ENCODE measurements at places on chromosomes 7 and 10. TPM values are rescaled to one million over a fixed set of nuclear protein-coding genes. Genes with fewer than 3 reads are reported as not detected.

Gene SPDYE3
- total RNA-seq: not detected

DNA sequence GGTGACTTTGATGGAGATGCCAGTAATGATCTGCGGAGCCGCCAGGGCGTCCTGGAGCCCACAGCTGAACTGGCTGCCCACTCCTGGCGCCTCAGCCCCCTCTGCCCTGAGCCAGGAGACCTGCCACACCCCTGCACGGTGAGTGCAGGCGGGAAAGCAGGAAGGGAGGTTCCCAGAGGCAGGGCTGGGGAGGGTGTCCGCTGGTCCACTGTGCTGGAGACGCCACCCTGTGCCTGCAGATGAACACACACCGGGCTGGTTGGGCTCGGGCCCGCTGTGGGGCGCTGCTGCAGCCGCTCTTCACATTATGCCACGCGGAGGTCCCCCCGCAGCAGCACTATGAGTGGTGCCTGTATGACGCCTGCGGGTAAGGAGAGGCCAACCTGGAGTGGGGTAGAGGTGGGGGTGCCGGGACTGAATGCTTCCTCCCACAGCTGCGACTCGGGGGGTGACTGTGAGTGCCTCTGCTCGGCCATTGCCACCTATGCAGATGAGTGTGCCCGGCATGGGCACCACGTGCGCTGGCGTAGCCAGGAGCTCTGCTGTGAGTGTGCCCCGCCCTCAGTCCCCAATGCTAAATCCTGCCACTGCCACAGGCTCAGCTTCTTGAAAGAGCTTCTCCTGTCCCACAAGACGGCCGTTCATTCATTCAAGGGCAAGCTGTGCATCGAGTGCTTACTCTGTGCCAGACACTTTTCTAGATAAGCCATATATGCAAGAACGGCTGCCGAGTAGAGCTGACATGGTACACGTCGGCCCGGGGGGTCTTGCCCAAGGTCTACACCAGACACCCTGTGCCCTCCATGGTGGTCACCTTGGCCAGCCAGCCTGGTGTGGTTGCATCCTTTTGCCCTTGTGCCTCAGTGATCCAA lies 14.3 kb upstream of the ZNF467 start:
- DNase-seq: no peak
- no peaks in the 10 kb centered on the region for H3K36me3 ChIP-seq
- no peak overlapping the region for H3K4me3 ChIP-seq
- H3K27me3 ChIP-seq: peaks cover 20% of the 10 kb centered on the region

DNA sequence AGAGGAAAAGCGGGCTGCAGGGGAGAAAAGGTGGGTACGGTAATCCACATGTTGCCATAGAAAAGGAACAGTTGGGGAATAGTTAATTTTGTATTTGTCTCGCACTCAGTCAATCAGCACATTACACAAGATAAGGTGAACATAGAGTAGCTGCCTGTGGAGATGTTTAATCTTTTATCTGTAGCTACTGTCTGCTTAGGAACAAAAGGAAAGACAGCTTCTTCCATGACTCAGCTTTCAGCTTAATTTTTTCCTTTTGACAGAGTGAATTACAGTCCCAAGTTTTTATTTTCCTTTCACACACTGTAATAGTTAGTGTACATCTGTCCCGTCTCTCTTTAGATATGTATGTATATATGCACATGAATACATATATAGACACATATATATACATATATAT lies 39.3 kb upstream of the PODXL start:
- no peak for DNase-seq
- H3K4me3 ChIP-seq: no peak overlapping the region
- peaks cover 2% of the 10 kb centered on the region for H3K27me3 ChIP-seq
- H3K27ac ChIP-seq: no peak overlapping the region

- no peak overlapping the region for H3K4me3 ChIP-seq
- no peak overlapping the region for H3K27ac ChIP-seq
- peaks cover 39% of the 10 kb centered on the region for H3K27me3 ChIP-seq
These were observed 14.0 kb downstream of the SCRN1 start for GRCh38 chr7:29975561-29975960.

- H3K4me1 ChIP-seq: peaks cover 19% of the 10 kb centered on the region
- no peak overlapping the region for H3K4me3 ChIP-seq
- H3K27ac ChIP-seq: peak overlapping the region; percentile 33
- no peaks in the 10 kb centered on the region for H3K27me3 ChIP-seq
- peaks cover 50% of the 10 kb centered on the region for H3K36me3 ChIP-seq
- no peak for DNase-seq
These were observed 16.5 kb downstream of the CDC123 start for GRCh38 chr10:12212454-12212853.

All from activated CD8-positive, alpha-beta memory T cell treated with anti-CD3 and anti-CD28 coated beads, Interleukin-2, amount 10 ng/mL, durations not matched to agents 7 days and 5 days (primary cell).